ENCODE measurements at places on chromosomes 16 and 17.
A peak's percentile ranks its signal among the peaks of the same experiment; 100 is the strongest.

GRCh38 chr16:2174396-2175131 is 19.0 kb downstream of the TRAF7 start:
- no peak for DNase-seq

DNA sequence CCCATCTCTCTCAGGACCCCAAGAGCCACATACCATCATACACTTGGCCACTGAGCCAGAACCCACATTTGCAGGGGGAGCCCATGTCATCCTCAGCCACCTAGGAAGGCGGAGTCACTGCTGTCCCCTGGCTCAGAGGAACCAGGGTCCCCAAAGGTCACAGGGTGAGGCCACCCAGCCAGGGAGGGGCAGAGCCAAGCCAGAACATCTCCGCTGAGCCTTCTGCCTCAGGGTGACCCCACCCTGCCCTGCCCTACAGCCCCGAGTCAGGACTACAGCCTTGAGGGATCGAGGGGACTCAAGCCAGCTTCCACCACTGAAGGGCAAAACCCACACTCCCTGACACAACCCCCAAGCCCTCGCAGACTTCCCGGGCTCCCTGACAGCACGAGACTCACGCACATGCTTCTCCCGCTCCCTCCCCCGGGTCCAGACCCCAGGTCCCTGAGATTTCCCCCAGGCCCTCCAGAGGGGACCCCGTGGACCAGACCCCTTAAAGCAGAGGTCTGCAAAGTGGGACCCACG is 17.4 kb downstream of the PIEZO1 start:
- DNase-seq = no peak

DNA sequence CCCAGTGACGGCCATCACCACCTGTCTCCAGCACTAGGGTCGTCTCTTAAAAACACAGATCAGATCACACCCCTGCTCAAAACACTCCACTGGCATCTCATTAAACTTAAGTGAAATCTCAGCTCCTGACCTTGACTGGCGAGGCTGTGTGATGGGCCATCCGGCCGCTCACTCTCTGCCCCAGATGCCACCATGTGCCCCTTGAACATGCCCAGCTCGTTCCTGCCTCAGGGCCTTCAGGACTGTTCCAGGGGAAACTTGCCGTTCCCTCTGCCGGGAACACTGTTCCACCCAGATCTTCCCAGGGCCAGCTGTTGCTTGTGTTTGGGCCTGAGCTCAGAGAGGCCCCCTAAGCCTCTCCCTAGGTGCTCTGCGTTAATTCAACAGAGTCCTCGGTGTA is 39.4 kb downstream of the RPH3AL start:
- DNase-seq = no peak

GRCh38 chr17:17698371-17698770 is 17.1 kb downstream of the RAI1 start:
- DNase-seq = no peak

GRCh38 chr16:19137201-19138128 is 23.7 kb downstream of the ITPRIPL2 start:
- no peak for DNase-seq

- DNase-seq = no peak
These were observed 256.2 kb downstream of the FOXL1 start for GRCh38 chr16:86834451-86835035.

- no peak for DNase-seq
These were observed 130.3 kb downstream of the IRF8 start for GRCh38 chr16:86029131-86029741.

- DNase-seq = no peak
These were observed 30.1 kb downstream of the CIITA start for GRCh38 chr16:10906914-10907756.

DNA sequence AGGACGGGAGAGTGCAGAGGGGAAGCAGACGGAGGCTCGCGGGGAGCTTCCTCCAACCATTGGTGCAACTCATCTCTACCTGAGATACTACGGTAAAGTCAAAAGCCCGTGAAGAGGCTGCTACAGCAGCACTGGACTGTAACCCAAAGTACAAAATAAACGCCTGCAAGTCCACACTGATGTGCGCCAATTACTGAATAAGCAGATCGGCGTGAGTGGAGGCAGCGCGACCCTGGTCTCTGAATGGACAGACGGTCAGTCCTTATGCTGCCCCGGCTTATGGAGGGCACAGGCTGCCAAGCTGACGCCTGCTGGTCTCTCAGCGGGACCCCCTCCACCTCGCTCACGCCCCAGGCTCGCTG is 58.5 kb downstream of the LMF1 start:
- DNase-seq = no peak

- no peak for DNase-seq
These were observed 253.4 kb downstream of the SNX29 start for GRCh38 chr16:12229759-12230594.

DNA sequence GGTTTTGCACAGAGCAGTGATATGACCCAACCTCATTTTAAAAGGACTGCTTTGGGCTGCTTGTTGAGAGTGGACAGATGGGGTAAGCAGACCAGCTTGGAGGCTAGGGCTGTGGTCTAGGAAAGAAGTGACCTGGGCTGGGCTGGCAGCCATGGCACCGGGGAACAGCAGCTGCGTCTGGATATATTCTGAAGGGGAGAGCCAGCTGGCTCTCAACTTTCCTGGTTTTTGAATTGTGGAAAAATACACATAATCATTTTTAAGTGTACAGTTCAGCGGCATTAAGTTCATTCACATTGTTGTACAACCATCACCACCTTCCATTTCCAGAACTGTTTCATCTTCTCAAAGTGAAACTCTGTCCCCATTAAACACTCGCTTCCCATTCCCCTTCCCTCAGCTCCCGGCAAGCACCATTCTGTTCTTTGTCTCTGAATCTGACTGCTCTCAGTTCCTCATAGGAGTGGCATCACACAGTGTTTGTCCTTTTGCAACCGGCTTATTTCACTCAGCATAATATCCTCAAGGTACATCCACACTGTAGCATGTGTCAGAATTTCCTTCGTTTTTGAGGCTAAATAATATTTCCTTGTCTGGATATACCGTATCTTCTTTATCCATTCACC is 113.2 kb downstream of the SPECC1 start:
- DNase-seq = no peak

DNA sequence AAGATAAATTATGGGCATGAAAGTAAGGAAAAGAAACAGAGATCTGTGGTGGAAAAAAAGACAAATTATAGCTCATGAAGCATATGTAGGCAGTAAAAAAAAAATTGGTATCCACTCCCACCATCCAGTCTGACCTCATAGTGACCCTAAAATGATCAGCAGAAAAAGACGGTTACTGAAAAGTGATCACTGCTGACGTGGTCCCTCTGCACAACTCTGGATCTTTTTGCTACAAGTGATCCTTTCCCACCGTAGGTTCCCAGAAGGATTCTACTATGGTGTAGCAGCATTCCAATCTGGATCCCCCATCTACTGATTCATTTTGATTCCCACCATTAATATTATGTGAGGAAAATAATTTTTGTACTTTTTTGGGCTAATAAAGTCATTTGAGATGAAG is 10.9 kb upstream of the CHST6 start:
- no peak for DNase-seq

GRCh38 chr17:47267354-47267828 is 13.8 kb downstream of the ITGB3 start:
- DNase-seq = no peak

GRCh38 chr16:21283521-21284289 is 5.6 kb upstream of the CRYM start:
- DNase-seq = no peak

DNA sequence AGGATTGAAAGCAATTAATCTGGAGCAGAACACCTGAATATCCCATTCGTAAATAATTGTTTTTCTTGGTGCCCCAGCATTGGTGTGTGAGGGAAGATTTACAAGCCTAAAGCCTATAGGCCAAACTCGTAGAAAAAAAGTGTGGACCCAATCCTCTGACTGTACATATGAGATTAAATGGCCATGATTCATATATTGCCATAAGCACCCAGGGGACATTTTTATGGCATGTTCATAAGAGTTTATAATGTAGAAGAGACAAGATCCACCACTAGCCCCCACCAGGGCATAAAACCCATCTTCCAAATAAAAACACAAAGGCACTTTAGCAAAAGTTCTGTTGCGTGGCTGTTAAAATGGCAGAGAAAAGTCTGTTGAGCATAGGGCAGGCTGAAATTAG is 15.5 kb upstream of the SALL1 start:
- DNase-seq = no peak

GRCh38 chr17:45116434-45117016 is 15.8 kb downstream of the PLCD3 start:
- DNase-seq = no peak

DNA sequence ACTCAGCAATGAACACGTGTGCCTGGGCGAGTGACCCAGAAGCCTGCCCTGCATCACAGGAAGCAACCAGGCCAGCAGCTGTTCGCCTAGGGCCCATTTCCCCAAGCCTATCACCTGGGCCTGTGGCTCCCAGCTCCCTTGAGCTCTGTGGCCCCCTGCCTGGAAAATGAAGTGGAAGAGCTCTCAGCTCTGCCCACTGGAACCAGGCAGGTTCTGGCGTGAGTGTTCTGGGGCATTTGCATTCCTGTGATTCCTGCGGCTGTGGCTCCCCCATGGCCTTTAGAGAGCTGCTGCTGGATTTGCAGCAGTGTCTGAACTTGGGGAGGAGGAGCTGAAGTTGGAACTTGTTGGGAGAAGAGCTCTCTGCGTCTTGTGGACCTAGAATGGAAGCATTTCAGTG is 22.8 kb downstream of the PGS1 start:
- DNase-seq = no peak

- peak; percentile 68 for DNase-seq
These were observed 5.3 kb downstream of the NEURL4 start for GRCh38 chr17:7323731-7324437.

GRCh38 chr16:48810436-48810802 is 200.4 kb upstream of the N4BP1 start:
- no peak for DNase-seq

GRCh38 chr17:49454050-49454449 is 39.4 kb upstream of the PHB1 start:
- no peak for DNase-seq

DNA sequence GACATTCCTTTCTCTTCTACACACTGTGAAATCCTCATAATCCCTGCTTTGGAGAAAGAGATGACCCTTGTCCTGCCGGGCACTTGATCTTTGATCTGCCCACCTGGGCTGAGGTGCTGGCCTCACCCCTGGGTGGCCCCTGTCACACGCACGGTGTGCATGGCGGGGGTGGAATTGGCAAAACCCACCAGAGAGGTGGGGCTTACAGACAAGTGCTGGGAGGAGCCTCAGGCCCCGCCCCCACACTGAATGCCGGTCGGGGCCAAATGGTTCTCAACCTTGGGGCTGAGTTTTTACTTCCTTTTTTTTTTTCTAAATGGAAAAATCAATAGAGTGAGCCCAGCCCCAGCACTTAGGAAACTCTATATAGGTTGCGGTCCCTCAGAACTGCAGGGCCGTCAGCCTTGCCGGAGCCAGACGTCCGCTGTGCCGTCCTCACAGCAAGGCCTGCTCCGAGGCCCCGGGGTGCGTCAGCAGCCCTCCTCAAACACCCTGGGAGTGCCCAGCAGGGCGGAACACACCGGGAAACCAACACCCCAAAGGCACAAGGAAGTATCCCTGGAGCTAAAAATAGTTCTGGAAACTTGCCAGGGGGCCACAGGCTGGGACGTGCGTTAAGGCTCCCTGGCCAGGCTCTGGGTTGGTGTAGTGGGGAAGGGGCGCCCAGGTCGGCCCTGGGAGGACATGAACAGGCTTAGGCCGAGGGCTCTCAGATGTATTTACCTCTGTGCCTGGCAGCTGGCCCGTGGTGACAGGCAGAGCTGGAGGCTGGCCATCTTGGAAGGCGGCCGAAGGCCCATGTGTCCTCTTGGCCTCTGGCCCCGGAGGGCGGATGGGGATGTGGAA is 11.0 kb downstream of the GPRC5C start:
- DNase-seq = no peak

GRCh38 chr17:48733632-48734328 is 5.2 kb upstream of the HOXB13 start:
- no peak for DNase-seq

- no peak for DNase-seq
These were observed 35.7 kb downstream of the CYTH1 start for GRCh38 chr17:78746263-78746948.

GRCh38 chr17:39963829-39964228 is 1.0 kb downstream of the GSDMA start:
- peak; percentile 75 for DNase-seq

GRCh38 chr16:86951831-86952598 is 365.2 kb downstream of the C16orf95 start:
- DNase-seq = no peak

DNA sequence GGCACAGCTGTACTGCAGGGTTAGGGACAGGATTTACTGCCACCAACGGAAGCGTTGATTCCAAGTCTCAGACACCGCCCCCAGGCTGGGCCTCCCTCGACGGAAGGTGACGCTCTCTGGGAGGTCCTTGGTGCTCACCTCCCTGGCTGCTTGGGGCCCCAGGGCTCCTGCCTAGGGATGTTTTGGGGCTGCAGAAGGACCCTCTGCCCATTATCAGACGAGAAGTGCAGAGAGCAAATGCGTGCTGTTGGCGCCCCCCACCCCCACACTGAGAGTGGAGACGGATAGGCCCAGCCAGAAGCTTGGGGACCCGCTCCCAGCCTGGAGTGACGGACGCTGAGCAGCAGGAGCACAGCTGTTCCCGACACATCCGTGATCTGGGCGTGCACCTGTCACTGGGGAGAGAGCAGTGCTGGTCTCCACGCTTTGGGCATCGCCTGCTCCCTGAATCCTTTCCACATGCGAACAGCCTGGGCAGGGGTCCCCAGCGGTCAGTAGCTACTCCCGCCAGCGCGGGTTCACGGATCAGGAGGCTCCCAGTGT is 5.1 kb upstream of the SOX8 start:
- no peak for DNase-seq

DNA sequence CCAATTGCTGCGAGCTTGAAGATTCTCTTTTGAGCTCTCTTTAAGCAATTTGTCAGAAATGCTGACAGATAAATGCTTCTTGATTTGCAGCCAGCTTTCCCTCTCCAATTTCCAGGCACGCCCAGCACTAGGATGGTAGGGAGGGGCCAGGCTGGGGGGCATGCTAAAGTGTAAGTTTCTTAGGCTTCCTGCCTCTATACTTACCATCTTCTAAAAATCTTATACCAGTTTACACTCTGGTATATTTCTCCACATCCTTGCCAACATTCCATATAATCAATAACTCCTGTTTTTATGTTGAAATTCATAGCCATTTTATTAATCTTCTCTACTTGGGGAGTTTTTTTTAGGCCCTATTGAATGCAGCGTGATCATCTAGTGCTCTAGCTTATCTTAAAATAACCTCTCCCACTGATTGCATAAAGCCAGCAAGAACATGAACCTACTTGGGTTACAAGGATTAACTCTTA is 17.5 kb downstream of the ACSF2 start:
- no peak for DNase-seq

GRCh38 chr16:61792194-61792909 is 243.9 kb downstream of the CDH8 start:
- no peak for DNase-seq

GRCh38 chr16:6499413-6499812 is 833.2 kb upstream of the RBFOX1 start:
- DNase-seq = no peak
